SJCRH30 (cell line): ENCODE measurements at places on chromosomes 2 and 18. TPM values are rescaled to one million over a fixed set of nuclear protein-coding genes. Genes with fewer than 3 reads are reported as not detected.

POTEI gene
- total RNA-seq: 0.25 and 0.47 TPM in 2 replicates

DCC gene
- total RNA-seq: 0.35 and 1.7 TPM in 2 replicates

STRN gene
- total RNA-seq: 33.1 and 37.3 TPM in 2 replicates

POTEC gene
- not detected in 2 replicates for total RNA-seq

SCN3A gene
- 6.1 and 7.7 TPM in 2 replicates for total RNA-seq

FBXO15 gene
- total RNA-seq: 0.36 TPM in 1 of 2 replicates, not detected in the other

CCL20 gene
- total RNA-seq: 4.2 and 4.3 TPM in 2 replicates

PLGLB1 gene
- 0.81 and 1.0 TPM in 2 replicates for total RNA-seq

MYO5B gene
- total RNA-seq: 39.1 and 39.7 TPM in 2 replicates

EFR3B gene
- 4.0 and 4.2 TPM in 2 replicates for total RNA-seq

TRAF3IP1 gene
- total RNA-seq: 10.6 and 11.3 TPM in 2 replicates

SAG gene
- total RNA-seq: not detected in 2 replicates

CPLX4 gene
- total RNA-seq: not detected in 2 replicates

NAGK gene
- total RNA-seq: 46.8 and 49.3 TPM in 2 replicates

POTEJ gene
- 0.06 TPM in 1 of 2 replicates, not detected in the other for total RNA-seq

SLC8A1 gene
- 27.1 and 27.7 TPM in 2 replicates for total RNA-seq

STPG4 gene
- 0.14 and 0.33 TPM in 2 replicates for total RNA-seq

SERPINB12 gene
- not detected in 2 replicates for total RNA-seq

ZSWIM2 gene
- not detected in 2 replicates for total RNA-seq

TTR gene
- not detected in 2 replicates for total RNA-seq

CXCR1 gene
- not detected in 2 replicates for total RNA-seq

MYO1B gene
- total RNA-seq: 248 and 265 TPM in 2 replicates

RAX gene
- total RNA-seq: not detected in 2 replicates

DSC3 gene
- not detected in 2 replicates for total RNA-seq

IRS1 gene
- 17.6 and 20.9 TPM in 2 replicates for total RNA-seq

ERMN gene
- not detected in 2 replicates for total RNA-seq

RGPD3 gene
- not detected in 2 replicates for total RNA-seq

ACTR3 gene
- 165 and 177 TPM in 2 replicates for total RNA-seq

FAM124B gene
- 0.56 and 0.73 TPM in 2 replicates for total RNA-seq

AGXT gene
- total RNA-seq: 1.3 and 1.7 TPM in 2 replicates
